ENCODE measurements at places on chromosomes 4 and X.

- no peak for DNase-seq
These were observed 20.4 kb upstream of the TRIM60 start for GRCh38 chr4:165011403-165011802.

DNA sequence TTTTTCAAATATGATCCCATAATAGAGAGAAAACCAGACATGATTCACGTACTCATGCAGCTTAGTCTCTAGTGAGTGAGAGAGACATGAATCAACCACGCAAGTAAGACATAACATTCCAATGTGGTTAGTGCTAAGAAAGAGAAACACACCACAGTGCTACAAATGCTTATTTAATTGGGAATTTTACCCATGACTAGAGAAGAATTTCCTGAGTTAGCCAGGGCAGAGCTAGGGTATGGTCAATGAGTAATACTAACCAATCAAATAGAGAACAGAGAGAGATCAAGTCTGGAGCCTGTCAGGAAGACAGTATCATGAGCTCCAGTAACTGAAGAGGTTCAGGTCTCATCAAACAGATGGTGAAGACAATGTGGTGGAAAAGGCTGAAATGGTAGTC is 495.2 kb downstream of the PDGFC start:
- peak; percentile 57 for DNase-seq

- DNase-seq: peak; percentile 97
These were observed 82.2 kb downstream of the MAML3 start for GRCh38 chr4:140071806-140072205.

- no peak for DNase-seq
These were observed 51.3 kb downstream of the RUFY3 start for GRCh38 chr4:70772929-70773555.

GRCh38 chrX:13599491-13599890 is 30.1 kb downstream of the EGFL6 start:
- no peak for DNase-seq

Measured in COLO829 (cell line).